ENCODE measurements at places on chromosomes 2 and 18. TPM values are rescaled to one million over a fixed set of nuclear protein-coding genes. Genes with fewer than 3 reads are reported as not detected.
A peak's percentile ranks its signal among the peaks of the same experiment; 100 is the strongest.

DNA sequence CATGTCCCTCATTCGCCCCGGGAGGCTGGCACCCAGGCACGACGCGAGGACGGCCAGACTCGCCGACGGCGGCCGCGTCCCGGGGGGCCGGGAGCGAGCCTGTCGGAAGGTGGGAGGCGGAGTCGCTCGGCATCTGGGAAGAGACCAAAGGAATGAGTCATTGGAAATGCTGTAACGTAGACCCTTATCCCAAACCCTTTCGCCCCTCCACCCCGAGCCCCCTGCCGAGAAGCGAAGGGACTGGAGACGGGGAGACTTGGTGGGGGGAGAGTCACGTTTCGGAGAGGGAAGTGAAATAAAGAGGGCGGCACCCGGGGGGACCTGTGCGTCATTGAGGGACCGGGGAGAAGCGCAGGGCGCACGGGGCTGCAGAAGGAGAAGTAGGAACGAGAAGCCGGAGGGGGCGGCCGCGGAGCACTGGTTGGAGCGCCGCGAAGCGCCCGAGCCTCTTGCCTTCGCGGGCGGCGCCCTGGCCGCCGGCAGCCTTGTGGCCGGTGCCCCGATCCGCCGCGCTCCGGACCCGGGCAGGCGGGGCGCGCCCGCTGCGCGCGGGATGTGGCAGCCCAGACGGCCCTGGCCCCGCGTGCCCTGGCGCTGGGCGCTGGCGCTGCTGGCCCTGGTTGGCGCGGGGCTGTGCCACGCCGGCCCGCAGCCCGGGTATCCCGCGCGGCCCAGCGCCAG is at the start of gene EMILIN2:
Gene EMILIN2, plus strand, starts transcription at position 371 of the 681 bp plus-strand sequence. Its CDS starts 183 bp downstream, at position 554.
- H3K27me3 ChIP-seq = peaks cover 53% of the 10 kb centered on the region
- peak within 1 kb of the TSS; percentile 74 for H3K27ac ChIP-seq
- peak within 1 kb of the TSS; percentile 67 for H3K4me3 ChIP-seq
- DNase-seq = peak; percentile 97
- peaks cover 24% of the 10 kb centered on the region for H3K4me1 ChIP-seq
- H3K36me3 ChIP-seq = no peaks in the 10 kb centered on the region

DNA sequence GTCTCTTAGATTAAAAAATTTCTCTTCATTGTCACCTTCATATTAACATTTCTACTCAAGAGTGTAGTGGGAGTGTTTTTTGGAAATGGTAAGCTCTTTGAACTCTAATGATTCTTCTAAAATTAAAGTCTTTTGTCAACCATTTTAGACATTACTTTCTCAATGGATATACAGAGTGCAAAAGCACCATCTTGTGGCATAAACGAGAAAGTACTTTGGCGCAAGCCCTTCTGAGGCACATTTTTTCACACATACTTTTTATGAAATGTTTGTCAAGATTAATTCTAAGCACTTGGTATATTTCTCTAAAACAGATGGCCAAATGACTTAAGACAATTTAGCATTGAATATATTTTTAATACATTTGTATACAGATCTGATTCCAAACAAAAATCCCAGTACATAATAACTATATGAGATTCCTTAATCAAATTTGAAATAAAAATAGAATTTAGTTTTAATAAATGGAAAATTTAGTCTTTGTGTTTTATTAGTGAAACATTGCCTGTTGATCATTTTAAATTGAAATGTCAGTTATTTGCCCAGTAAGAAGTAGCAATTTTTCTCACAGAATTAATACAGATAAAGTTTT is 63.3 kb upstream of the GALNT5 start:
- no peaks in the 10 kb centered on the region for H3K27me3 ChIP-seq
- peaks cover 6% of the 10 kb centered on the region for H3K4me1 ChIP-seq
- H3K4me3 ChIP-seq = no peak overlapping the region

- peak overlapping the region; percentile 38 for H3K4me3 ChIP-seq
- no peaks in the 10 kb centered on the region for H3K36me3 ChIP-seq
- no peaks in the 10 kb centered on the region for H3K27me3 ChIP-seq
- peaks cover 21% of the 10 kb centered on the region for H3K4me1 ChIP-seq
- H3K27ac ChIP-seq = peak overlapping the region; percentile 73
These were observed 132.7 kb upstream of the XPO1 start for GRCh38 chr2:61670591-61671501.

GRCh38 chr2:179186126-179186525 is 78.5 kb downstream of the SESTD1 start:
- H3K27me3 ChIP-seq = no peaks in the 10 kb centered on the region
- no peak overlapping the region for H3K4me3 ChIP-seq
- H3K4me1 ChIP-seq = no peaks in the 10 kb centered on the region
- no peak overlapping the region for H3K27ac ChIP-seq
- DNase-seq = no peak

DNA sequence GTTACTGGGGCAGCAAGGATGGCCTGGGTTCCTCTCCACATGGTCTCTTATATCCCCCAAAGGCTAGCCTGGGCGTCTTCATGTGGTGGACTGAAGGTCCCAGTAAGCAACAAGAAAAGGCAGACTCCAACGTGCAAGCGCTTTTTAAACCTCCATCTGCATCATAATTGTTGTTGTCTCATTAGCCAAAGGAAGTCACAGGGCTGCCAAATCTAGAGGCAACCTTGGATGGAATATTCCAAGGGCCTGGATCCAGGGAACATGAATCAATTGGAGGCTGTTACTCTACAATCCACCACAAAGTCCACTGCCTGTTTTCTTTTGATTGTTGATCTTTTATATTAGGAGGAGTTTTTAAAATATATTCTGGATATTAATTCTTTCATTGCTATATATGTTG is 118.8 kb downstream of the SH3RF3 start:
- peaks cover 44% of the 10 kb centered on the region for H3K4me1 ChIP-seq
- DNase-seq = no peak
- H3K36me3 ChIP-seq = no peaks in the 10 kb centered on the region
- no peak overlapping the region for H3K4me3 ChIP-seq
- H3K27ac ChIP-seq = no peak overlapping the region

The RAX gene
- total RNA-seq = not detected

The ACADL gene
- total RNA-seq = 1.3 TPM

The ESPNL gene
- total RNA-seq = 0.83 TPM

The SNRNP27 gene
- 74.9 TPM for total RNA-seq

The MREG gene
- total RNA-seq = 1.2 TPM
